ENCODE measurements at places on chromosomes 5 and 9. TPM values are rescaled to one million over a fixed set of nuclear protein-coding genes. Genes with fewer than 3 reads are reported as not detected.
A peak's percentile ranks its signal among the peaks of the same experiment; 100 is the strongest.

GRCh38 chr5:150781706-150782614 is 3.4 kb downstream of the SMIM3 start:
- no peak for DNase-seq

GRCh38 chr5:151496041-151496484 is 48.7 kb downstream of the SLC36A1 start:
- peak; percentile 71 for DNase-seq

DNA sequence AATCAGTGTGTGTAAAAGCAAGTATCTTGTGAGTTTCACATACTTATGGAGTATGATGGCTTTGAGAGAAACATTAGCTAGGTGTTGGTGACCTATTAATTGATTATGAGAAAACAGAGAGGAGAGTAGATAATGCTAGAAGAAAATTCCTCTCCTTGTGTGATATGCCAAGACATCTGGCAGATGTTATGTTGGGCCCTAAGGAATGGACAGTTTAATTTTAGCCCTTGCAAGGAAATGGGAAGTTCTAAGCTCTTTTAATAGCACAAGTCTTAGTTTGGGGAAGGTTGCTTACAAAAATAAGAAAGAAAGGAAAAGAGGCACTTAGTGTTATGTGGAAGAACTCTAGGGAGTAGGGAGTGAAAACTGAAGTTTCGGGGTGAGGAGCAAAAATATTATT is 5.1 kb downstream of the ZNF462 start:
- DNase-seq: no peak

The TPM2 gene
- 197 TPM for total RNA-seq

GRCh38 chr5:132830436-132831094 is at the start of gene SHROOM1:
Gene SHROOM1 (minus strand): TSS chr5:132830647. CDS start chr5:132826140, 4,507 bp downstream.
- DNase-seq: no peak

GRCh38 chr9:36903541-36904435 is 130.3 kb downstream of the PAX5 start:
- no peak for DNase-seq
